ENCODE measurements at places on chromosomes 2 and 18. TPM values are rescaled to one million over a fixed set of nuclear protein-coding genes. Genes with fewer than 3 reads are reported as not detected.
A peak's percentile ranks its signal among the peaks of the same experiment; 100 is the strongest.

- DNase-seq: no peak
- H3K4me3 ChIP-seq: no peak overlapping the region
- H3K36me3 ChIP-seq: no peaks in the 10 kb centered on the region
- no peak overlapping the region for H3K27ac ChIP-seq
- H3K27me3 ChIP-seq: no peaks in the 10 kb centered on the region
These were observed 257.4 kb upstream of the SLC14A2 start for GRCh38 chr18:45357686-45358470.

Gene HOXD9
- total RNA-seq: 1.8 TPM

DNA sequence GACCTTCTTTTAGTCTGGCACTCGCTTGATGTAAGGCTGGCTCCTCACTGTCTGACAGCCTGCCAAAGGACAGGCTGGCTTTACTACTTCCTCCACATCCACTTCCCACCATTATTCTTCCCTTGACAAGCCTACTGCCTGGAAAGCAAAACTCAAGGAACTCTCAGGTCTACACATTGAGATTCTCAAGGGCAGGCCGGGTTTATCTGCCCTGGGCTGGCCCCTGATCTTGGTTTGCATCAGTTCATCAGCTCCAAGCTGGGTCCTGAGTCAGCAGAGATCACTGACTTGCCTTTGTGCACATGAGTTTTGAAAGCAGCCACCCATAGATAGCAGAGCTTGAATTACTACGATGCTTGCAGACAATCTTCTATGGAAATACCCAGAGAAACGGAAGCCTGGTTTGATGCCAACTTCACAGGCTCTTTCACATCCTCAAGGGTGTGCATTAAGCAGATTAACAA lies 53.9 kb downstream of the KCTD18 start:
- no peak overlapping the region for H3K4me3 ChIP-seq
- no peak overlapping the region for H3K27ac ChIP-seq
- no peak for DNase-seq
- H3K36me3 ChIP-seq: no peaks in the 10 kb centered on the region

DNA sequence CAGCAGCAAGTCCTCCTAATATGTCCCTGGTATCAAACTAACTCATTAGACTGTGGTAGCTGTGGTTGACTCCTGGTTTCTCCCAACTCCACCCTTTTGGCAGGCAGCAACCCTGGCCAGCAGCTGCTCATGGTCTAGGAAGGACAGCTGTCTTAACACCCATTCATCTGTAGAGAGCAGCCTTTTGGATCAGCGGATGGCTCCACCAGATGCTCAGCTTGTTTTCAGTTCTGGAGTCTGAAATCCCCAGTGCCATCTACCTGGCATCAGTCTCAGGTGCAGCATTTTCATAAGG lies 100.5 kb downstream of the SPOPL start:
- DNase-seq: no peak
- no peaks in the 10 kb centered on the region for H3K27me3 ChIP-seq
- no peak overlapping the region for H3K27ac ChIP-seq
- no peak overlapping the region for H3K4me3 ChIP-seq
- no peaks in the 10 kb centered on the region for H3K4me1 ChIP-seq

DNA sequence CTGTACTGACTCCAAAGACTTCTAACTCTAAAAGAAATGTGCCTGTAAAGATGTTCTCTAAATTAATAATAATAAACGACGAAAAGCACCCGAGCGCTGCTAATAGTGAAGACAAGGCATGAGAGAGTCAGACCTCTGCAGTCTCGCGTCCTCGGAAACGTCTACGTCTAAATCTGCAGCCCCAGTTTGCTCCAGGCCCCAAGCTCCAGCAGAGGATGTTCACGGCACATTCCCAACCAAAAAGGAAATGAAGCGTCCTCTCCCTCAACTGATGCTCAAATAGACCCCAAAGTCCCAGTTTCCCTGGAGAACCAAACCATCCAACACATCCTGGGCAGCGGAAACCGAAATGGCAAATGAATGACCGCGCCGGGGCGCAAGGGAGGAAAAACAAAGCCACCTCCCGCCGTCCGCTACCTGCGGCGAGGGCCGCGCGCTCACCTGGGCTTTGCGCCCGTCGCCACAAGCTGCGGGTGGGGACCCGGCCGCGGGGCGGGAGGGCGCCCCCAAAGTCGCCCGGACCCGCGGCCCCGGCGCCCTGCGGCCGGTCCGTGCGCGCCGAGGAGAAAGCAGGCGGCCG lies 47.1 kb upstream of the CCDC150 start:
- peak; percentile 76 for DNase-seq
- no peaks in the 10 kb centered on the region for H3K4me1 ChIP-seq
- H3K27me3 ChIP-seq: no peaks in the 10 kb centered on the region
- peak overlapping the region; percentile 59 for H3K4me3 ChIP-seq
- peak overlapping the region; percentile 62 for H3K27ac ChIP-seq

Gene CEP76
- 7.3 TPM for total RNA-seq

DNA sequence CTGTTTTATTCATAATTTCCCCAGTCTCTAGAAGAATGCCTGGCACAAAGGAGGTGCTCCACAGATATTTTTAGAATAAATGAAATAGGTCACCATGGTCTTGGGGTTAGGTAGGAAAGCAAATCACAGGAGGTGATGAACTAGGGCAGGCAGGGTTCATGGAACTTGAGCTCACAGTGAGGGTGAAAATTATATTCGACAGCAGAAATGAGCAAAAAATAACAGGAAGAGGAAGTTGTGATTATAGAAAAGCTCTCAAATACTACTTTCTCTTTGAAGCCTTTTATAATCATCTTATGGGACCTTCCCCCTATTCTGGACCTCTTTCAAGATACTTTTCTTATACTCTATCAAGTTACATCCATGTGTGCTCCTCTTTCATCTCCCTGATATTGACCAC lies 4.5 kb upstream of the CREB1 start:
- no peaks in the 10 kb centered on the region for H3K36me3 ChIP-seq
- no peaks in the 10 kb centered on the region for H3K27me3 ChIP-seq
- H3K27ac ChIP-seq: no peak overlapping the region
- DNase-seq: no peak
- H3K4me1 ChIP-seq: no peaks in the 10 kb centered on the region

GRCh38 chr2:11396467-11397445 lies 52.3 kb upstream of the ROCK2 start:
- no peak for DNase-seq
- H3K36me3 ChIP-seq: no peaks in the 10 kb centered on the region
- H3K4me1 ChIP-seq: peaks cover 3% of the 10 kb centered on the region
- no peak overlapping the region for H3K27ac ChIP-seq
- no peaks in the 10 kb centered on the region for H3K27me3 ChIP-seq

DNA sequence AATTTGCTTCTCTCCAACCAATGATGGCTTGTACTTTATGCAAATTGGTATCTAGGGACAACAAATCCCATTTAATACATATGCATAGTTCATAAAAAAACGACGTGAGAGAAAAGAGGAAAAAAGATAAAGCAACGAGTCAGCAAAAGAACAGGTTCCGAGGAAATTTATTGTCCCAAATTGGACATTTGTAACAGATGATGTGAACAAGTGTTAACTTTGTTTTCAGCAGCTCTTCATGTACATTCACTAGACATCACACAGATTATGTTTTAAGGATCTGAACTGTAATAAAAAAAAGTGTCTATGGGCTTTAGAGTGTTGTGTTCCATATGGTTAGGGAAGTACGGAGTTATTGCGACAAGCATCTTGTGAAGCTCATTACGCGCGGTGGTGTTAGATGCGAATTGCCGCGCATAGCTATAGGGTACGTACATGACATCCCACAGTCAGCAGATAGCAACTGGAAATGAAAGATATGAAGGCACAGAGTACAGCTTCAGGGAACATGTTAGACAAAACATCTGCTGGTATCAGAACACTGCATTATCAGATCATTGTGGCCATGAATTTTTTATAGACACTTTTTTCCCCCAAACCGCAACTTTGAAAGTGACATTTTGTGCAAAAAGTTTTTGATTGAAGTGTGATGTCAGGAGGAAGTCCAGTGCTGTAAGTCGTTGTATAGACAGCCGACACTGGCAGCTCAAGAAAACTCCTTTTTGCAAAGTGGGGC lies 1073.1 kb upstream of the FANCL start:
- H3K4me3 ChIP-seq: no peak overlapping the region
- no peaks in the 10 kb centered on the region for H3K4me1 ChIP-seq
- no peaks in the 10 kb centered on the region for H3K27me3 ChIP-seq
- no peak for DNase-seq
- no peak overlapping the region for H3K27ac ChIP-seq
- no peaks in the 10 kb centered on the region for H3K36me3 ChIP-seq

Gene MTCL1
- 14.2 TPM for total RNA-seq

DNA sequence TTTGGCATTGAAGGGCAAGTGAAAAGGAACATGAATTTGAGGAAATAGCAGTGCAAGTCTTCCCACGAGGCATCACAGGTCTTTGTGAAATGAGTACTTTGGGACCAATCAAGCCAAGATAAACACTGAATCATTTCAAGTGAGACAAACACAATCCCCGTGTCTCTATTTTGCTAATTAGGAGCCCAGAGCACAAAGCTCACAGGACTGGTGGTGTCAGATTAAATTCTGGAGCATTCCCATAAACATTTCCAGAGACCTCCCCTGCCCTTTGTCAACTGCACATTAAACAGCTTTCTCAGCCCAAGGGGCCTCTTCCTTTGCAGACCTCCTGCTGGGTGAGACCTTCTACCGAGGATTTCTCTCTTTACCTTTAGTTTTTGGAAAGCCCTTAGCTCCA lies 50.7 kb downstream of the DAPL1 start:
- DNase-seq: no peak
- H3K36me3 ChIP-seq: no peaks in the 10 kb centered on the region
- H3K27me3 ChIP-seq: no peaks in the 10 kb centered on the region
- H3K4me3 ChIP-seq: no peak overlapping the region
- no peak overlapping the region for H3K27ac ChIP-seq
- peaks cover 5% of the 10 kb centered on the region for H3K4me1 ChIP-seq

GRCh38 chr2:143255086-143255485 lies 125.9 kb downstream of the ARHGAP15 start:
- H3K4me1 ChIP-seq: peaks cover 2% of the 10 kb centered on the region
- H3K36me3 ChIP-seq: no peaks in the 10 kb centered on the region
- H3K4me3 ChIP-seq: no peak overlapping the region
- H3K27ac ChIP-seq: no peak overlapping the region

- no peaks in the 10 kb centered on the region for H3K27me3 ChIP-seq
- peaks cover 3% of the 10 kb centered on the region for H3K4me1 ChIP-seq
- no peak for DNase-seq
- H3K27ac ChIP-seq: no peak overlapping the region
- no peaks in the 10 kb centered on the region for H3K36me3 ChIP-seq
These were observed 1346.4 kb upstream of the CDH2 start for GRCh38 chr18:29523371-29523770.

DNA sequence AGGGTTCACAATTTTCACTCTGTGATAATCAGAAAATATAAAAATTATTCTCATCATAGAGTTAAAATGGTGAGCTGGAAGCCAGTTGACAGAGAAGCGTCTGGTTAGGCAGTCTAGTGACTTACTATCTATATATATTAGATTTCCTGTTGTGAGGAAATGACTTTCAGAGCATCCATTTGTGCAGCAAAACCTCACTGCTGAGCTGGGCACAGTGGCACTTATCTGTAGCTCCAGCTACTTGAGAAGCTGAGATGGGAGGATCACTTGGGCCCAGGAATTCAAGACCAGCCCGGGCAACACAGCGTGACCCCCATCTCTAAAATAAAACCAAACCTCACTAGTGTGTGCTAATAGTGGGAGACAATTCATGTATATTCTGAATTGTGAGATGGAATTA lies 7.2 kb upstream of the KIAA2012 start:
- H3K36me3 ChIP-seq: no peaks in the 10 kb centered on the region
- no peaks in the 10 kb centered on the region for H3K4me1 ChIP-seq
- H3K27ac ChIP-seq: no peak overlapping the region
- H3K27me3 ChIP-seq: no peaks in the 10 kb centered on the region
- DNase-seq: no peak

- no peak overlapping the region for H3K4me3 ChIP-seq
- H3K36me3 ChIP-seq: no peaks in the 10 kb centered on the region
- H3K27ac ChIP-seq: peak overlapping the region; percentile 71
- H3K4me1 ChIP-seq: peaks cover 22% of the 10 kb centered on the region
These were observed 25.5 kb downstream of the NFE2L2 start for GRCh38 chr2:177239053-177239452.

GRCh38 chr2:220948579-220948978 lies 623.5 kb downstream of the EPHA4 start:
- DNase-seq: no peak
- no peaks in the 10 kb centered on the region for H3K27me3 ChIP-seq
- H3K4me1 ChIP-seq: no peaks in the 10 kb centered on the region
- H3K27ac ChIP-seq: no peak overlapping the region
- no peak overlapping the region for H3K4me3 ChIP-seq
- H3K36me3 ChIP-seq: no peaks in the 10 kb centered on the region

GRCh38 chr2:222747526-222748160 lies 76.2 kb downstream of the MOGAT1 start:
- no peak overlapping the region for H3K27ac ChIP-seq
- no peaks in the 10 kb centered on the region for H3K27me3 ChIP-seq

DNA sequence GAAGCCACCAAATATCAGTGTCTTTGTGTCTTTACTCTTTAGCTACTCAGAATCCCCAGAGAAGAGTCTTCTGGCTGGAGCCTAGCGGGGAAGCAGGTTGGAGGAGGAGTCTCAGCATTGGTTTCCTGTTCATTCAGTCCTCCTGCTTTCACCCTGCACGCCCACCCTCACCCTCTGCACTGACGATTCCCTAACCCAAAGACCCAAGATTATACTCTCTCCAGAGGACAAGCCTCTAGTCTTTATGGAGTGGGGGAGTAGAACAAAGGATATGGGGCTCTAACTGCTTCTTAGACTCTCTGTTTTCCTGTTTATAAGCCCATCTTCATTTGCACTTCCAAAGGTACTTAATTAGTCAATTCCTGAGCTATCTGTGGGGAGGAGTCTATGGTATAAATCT lies 338.8 kb downstream of the AGPS start:
- H3K36me3 ChIP-seq: no peaks in the 10 kb centered on the region
- DNase-seq: no peak
- H3K27ac ChIP-seq: no peak overlapping the region
- peaks cover 1% of the 10 kb centered on the region for H3K27me3 ChIP-seq
- H3K4me1 ChIP-seq: no peaks in the 10 kb centered on the region
- no peak overlapping the region for H3K4me3 ChIP-seq

Gene PLCD4
- total RNA-seq: 1.6 TPM

DNA sequence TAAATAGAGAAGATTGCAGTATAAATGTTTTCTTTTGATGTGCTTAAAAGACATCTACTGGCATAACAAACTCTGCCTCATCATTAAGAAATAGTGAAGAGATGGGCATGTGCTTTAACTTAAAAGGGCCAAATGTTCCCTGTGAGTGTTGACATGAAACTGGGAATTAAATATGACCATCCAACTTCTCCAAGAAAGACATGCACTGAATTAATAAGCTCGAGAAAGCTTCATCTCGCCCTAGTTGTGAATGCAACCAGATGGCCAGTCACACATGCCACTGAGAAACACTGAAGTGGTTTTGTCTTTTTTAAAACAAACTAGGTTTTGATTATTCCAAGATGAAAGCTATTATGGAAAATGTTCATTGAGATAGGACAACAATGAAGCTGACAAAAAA lies 479.2 kb downstream of the RIT2 start:
- H3K27me3 ChIP-seq: no peaks in the 10 kb centered on the region
- no peak overlapping the region for H3K27ac ChIP-seq
- DNase-seq: no peak
- no peak overlapping the region for H3K4me3 ChIP-seq
- H3K4me1 ChIP-seq: no peaks in the 10 kb centered on the region

Measured in aorta (tissue), 5 donors.